Stimulated activated naive CD4-positive, alpha-beta T cell (primary cell): ENCODE measurements at places on chromosomes 6 and 20.

GRCh38 chr20:60901831-60902230 is 350.2 kb upstream of the CDH4 start:
- no peak for DNase-seq

DNA sequence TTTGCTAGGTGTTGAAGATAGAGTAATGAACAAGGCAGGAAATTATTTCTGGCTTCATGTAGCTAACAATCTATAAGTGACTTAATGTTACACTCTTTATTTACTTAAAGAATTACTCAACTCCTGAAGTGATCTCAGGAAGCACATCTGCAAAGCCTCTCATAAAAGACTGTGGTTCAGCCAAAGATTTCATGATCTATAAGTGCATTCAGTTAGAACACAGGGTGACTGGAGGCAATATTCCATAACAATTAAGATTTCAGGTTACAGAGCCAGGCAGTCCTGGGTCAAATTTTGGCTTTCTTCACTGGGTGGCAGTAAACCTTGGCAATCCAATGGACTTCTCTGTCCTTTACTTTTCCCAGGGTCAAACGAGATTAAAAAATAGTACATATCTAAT is 204.0 kb downstream of the TPBG start:
- no peak for DNase-seq

GRCh38 chr20:36569847-36570429 is 3.5 kb upstream of the TGIF2 start:
- DNase-seq, result no peak

- no peak for DNase-seq
These were observed 162.7 kb downstream of the LY86 start for GRCh38 chr6:6751266-6751596.

- DNase-seq, result no peak
These were observed 47.6 kb upstream of the RNF24 start for GRCh38 chr20:4062721-4063606.

- peak; percentile 62 for DNase-seq
These were observed 113.5 kb upstream of the BTN3A2 start for GRCh38 chr6:26251354-26252076.

GRCh38 chr6:105137388-105137787 is 42.4 kb downstream of the POPDC3 start:
- no peak for DNase-seq

DNA sequence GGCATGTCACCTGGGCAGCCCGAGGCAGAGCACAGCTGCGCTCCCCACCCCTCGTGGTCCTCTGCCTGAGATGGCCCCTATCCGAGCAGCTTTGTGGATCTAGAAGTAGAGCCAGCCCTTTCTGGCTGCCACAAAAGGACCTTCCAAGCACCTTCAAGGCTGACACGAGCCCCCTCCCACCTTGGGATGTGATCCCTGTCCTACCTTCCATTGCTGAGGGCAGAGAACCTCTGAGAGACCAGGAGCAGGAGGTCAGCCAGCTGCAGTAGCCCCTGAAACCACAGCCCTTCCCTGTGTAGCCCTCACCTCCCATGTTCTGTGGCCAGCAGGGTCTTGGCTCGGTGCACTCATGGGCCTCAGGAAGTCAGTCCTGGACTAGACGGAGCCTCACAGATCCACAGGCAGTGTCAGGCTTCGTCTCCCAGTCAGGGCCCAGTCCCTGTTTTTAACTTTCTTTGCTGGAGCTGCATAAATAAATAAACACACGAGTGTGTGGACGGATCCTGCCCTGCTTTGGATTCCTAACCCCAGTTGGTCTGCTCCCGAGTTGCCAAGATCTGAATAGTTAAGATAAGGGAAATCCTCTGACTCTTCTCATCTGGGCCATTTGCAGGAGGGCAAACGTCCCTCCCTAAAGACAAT is 507.7 kb downstream of the PREX1 start:
- DNase-seq, result no peak

DNA sequence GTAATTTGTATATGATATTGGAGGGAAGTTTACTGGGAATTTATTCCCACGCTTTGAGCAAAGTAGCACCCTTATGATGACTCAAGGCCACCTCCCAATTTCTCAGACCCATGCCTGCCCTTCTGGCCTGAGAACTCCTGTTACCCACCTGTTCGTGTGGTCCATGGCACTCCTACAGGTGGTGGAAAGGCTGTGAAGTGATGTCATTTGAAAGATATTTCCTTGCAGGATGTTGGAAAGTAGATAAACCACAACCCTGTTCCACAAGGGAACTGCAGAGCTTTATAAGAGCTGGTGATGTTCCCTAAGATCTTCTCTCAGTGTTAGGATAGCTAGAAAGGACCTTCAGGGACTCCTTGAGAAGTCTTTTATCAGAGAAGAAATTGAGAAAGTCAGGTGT is 70.5 kb downstream of the ADGRG6 start:
- no peak for DNase-seq

DNA sequence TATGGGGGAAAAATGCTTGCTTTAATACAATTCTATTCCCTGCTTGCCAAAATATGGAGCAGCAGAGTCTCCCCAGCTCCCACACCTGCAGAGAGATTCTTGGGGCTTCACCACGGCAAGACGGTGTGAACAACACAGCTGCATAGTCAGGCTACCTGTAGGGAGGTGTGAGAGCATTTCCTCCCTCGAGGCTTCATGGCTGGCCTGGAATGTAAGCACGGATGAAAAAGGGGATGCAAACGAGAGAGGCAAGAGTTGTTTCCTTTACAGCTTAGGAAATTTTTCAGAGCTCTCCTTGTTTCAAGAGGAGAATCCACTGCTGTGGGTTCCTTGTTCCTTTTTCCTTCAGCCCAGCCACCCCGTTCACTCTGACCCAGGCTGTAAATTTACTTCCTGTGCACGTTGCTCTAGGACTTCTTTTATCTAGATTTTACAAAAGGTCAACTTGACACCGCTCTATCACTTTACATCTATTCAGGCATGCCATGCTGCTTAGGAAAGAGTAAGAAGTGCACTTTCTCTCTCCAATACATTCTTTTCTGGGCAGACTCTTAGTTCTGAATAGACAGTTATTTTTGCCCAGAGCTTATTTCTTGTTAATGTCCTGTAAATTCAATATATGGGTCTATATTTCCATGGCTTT is 197.1 kb downstream of the KHDC1L start:
- no peak for DNase-seq

DNA sequence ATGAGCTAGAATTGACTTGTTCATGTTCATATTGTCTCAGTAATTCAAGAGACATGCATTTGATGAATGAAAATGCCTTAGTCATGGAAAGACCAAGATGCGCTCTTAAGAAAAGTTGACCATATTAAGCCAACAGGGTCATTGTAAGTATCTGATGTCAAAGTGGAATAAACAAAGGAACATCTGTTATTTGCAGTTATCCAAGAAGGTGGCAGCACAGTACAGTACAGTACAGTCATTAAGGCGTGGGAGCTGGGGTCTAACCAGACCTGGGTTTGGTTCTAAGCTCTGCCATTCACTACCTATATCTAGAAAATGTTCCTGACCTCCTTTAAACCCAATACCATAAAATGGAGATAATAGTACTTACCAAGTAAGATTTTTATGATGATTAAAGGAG is 178.1 kb downstream of the BACH2 start:
- DNase-seq, result no peak

DNA sequence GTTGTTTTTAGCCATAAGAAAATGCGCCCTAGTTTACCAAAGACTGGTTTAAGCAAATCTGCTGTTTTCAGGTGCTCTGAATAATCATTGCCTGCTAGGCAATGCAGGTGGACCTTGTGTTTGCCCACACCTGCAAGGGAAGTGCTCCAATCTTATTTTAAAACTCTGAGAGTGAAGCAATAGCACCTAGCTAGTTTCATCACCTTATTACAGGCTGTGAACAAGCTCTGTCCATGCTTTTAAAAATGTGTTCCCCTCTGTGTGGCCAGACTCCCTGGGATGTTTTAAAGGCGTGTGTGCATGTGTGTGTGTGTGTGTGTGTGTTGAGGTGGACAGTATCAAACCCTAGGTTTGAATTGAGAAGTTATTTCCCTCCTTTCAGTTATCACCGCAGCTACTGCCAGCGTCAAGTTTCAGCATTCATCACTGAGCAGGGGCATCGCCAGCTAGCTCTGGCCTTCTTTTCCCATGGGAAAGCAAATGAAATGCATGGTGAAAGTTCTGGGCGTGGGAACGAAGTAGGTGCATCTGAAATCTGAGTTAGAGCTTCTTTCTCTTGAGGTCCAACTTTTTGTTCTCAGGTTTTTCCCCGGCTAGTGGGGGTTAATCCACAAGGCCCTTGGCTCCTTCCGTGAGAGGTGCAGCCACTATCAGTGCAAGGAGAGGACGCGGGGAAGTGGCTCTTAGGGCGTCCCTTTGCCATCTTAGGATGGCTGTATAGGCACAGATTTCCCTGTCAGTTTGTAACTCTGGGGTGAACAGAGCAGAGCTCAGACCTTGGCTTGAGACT is 30.8 kb downstream of the DUSP22 start:
- DNase-seq, result no peak

DNA sequence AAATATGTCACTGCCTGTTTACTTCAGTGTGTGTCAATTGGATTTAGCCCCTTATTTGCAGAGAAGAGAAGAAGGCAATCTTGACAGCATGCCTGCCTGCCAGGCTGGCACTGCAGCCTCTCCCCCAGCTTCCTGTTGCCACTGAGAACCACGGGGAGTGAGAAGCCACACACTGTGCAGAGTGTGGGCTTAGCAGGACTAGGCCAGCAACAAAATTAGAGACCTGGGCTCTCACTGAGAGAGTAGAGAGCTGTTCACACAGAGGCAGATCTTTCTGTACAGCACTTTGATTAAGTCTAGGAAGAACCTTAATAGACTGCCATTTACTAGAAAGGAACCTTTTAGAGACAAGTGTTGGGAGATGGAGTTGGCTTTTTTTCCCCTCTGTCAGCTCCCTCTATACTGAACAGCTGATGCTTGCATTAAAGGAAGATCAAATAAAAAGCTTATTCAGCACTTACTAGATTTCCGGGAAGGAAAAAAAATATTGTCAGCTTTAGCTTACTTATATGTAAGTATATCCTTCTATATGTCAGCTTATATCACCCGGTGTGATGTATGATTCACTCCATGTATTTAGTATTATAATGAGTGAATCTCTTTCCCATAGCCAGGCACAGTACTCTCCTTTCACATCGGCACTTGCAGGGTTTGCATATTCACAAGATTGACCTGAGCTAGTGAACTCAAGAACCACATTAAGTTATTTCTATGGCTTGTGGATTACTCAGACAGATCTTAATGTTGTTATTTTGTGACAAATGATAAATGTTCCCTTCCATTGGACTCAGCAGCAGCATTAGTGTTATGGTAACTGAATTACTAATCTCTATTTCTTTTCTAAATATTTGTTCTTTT is 851.0 kb upstream of the EPHA7 start:
- no peak for DNase-seq

DNA sequence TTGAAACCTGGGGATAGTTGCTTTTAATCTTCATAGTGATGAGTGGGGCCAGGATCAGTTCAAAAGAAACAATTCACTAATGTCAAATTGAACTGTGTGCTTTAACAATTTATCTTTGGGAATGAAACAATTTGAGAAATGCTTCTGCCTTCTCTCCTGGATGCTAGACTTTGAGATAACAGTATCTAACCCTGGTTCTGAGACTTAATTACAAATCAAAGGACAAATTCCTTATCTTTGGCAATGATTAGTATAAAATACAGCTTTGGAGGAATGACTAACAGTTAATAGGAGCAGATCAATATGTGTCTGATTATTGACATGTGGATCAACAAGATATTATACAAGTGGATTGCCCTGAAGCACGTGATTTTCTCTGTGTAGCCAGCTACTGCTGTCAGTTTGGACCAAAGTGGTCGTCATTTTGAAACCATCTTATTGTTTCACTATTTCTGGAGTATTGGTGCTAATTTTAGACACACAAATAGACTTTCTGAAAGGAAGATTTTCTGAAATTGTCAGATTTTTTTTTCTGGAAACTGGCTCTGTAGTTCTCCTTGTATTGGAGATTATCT is 6.2 kb upstream of the FLRT3 start:
- DNase-seq, result no peak

DNA sequence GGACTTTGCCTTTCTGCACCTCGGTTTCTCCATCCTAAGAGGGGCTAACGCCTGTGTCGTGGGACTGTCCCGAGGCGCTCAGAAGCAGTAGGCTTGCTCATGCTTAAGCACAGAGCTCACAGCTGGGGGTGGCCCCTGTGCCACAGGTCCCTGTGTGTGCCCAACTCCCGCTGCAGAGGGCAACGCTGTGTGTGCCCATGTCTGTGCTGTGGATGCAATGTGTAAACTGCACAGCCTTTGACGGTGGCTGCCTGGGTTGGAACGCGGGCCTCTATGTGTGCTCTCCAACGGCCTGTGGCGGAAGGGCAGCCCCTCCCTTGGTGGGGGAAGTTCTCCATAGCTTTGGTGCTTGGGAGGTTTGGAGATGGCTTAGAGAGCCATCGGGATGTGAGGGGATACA is 10.7 kb upstream of the GATA5 start:
- DNase-seq, result no peak

DNA sequence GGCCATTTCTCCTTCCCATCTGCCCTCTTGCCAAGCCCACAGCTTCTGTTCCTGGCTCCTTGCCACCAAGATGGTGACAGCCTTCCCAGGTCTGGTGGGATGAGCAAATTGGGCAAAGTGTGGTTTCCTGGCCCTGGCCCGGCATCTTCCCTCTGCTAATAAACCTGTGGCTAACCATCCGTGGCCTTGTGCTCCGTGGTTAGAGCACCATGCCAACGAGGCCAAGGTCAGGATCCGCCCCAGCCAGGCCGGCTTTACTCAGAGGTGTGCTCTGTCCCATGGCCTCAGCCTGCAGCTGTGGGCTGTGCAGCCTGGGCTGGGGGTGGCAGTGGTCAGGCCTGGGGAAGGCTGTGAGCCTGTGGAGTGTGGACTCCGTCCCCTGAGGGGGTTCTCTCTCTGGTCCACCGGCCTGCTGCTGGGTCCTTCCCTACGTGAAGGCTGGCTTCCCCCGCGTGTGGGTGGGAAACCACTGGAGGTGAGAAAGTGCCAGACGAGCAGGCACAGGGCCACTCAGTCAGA is 117.4 kb downstream of the VEGFA start:
- DNase-seq, result no peak

DNA sequence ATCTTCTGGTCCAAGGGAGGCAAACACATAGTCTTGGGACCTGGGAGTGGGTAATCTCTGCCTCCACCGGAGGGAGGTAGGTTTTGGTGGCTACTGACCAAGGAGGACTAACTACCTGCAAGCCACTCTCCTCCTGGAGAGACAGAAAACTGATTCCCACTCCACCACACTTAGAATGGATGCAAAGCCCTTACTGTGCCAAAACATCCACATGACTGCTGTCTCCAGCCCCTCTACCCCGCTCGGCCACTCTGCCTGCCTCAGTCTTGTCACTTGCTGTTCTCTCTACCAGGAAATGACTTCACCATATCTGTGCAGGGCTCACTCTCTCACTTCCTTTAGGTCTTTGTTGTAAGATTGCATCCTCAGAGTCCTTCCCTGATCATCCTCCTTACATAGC is 129.5 kb upstream of the ARG1 start:
- DNase-seq, result no peak

DNA sequence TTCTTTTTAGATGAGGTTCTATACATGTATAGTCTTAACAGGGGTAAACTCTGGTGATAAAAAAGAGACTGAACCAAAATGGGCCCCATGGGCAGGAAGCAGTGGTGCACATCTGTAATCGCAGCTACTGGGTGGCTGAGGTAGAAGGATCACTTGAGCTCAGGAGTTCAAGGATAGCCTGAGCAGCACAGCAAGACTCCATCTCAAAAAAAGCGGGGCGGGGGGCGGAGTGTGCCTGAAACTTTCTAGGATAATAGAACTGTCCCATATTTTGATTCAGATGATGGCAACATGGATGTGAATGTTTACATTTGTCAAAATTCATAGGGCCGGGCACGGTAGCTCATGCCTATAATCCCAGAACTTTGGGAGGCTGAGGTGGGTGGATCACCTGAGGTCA is 48.8 kb upstream of the TAF8 start:
- no peak for DNase-seq

- no peak for DNase-seq
These were observed 81.9 kb upstream of the IYD start for GRCh38 chr6:150286912-150287311.
